ENCODE measurements at places on chromosomes 11 and 22.
A peak's percentile ranks its signal among the peaks of the same experiment; 100 is the strongest.

GRCh38 chr11:130515829-130516553, 67.5 kb downstream of the ADAMTS15 start:
- no peak for DNase-seq

- no peak for DNase-seq
Observed at GRCh38 chr11:86152006-86152862, 83.3 kb upstream of the PICALM start.

DNA sequence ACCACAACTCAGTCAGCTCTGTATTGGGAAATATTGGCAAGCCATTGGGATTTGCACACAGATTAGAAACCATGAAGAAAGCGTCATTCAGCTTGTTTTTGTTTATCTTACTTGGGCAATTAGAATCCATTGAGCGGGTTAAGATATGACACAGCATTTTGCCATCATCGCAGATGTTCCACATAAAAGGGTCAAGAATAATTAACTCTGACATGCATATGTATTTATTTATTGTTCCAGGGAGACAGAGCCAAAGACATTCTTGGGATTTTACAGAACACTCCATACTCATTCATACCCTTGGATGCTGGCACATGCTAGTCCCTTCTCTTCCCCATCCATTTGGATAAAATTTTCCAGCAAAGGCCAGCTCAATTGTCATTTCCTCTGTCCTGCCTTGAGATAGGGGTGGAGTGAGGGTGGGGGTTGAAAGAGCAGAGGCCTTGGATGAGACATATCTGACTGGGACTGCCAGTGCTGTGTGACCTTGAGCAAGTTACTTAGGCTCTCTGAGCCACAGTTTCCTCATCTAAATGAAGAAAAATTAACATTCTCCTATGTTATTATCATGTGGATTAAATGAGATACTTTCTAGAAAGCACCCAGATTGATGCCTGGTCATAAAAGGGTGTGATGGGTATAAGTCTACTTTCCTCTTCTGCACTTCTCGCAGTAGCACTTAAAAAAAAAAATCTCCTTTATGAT, 179.7 kb downstream of the RRAS2 start:
- DNase-seq: no peak

DNA sequence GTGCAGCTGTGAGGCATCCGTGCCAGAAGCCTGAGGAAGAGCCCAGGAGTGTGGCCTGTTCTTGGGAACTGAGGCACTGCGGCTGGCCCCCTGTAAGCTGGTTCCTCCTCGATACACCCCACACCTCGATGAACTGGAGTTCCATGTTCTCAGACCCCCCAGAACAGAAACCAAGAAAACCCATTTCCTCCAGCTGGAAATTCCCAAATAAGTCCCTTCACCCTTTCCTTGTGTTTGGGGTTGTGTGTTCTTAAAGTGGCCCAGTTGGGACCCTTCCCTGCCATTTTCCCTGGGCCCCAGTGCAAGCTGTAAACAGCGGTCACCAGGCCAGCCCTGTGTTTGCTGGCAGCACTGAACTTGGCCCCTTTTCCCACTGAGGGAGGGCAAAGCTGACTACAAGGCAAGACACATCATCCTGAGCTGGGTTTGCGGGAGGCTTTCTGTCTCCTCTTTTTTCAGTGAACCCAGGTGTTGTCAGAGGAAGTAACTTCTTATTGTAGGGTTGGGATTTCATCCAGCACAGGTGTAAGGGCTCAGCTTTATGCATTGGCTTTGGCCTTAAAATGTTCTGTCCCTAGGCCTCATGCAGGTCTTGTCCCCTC, 60.1 kb upstream of the MPEG1 start:
- no peak for DNase-seq

GRCh38 chr22:30559889-30560288, 13.3 kb upstream of the SEC14L6 start:
- DNase-seq: no peak

- no peak for DNase-seq
Observed at GRCh38 chr11:11043721-11044120, 185.9 kb upstream of the ZBED5 start.

GRCh38 chr11:126104420-126104819, 41.8 kb upstream of the CDON start:
- DNase-seq: no peak

DNA sequence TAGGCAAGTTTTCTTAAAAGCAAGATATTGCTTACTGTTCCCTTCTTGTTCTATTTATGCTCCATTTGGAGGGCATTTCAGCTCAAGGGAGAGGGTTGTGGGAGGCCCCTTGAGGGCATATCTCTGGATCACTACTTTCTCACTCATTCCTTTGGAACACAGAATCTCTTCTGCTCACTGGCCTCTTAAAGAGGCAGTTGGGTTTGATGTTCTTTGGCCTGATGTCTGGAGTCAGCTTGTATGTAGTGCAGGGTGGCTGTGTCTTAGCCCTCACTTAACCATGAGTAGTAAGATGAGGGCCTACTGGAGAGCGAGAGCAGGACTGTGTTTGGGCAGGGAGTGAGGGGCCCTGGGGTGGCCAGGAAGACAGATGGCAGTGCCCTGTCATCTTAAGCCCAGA, 3.6 kb downstream of the INCENP start:
- no peak for DNase-seq

DNA sequence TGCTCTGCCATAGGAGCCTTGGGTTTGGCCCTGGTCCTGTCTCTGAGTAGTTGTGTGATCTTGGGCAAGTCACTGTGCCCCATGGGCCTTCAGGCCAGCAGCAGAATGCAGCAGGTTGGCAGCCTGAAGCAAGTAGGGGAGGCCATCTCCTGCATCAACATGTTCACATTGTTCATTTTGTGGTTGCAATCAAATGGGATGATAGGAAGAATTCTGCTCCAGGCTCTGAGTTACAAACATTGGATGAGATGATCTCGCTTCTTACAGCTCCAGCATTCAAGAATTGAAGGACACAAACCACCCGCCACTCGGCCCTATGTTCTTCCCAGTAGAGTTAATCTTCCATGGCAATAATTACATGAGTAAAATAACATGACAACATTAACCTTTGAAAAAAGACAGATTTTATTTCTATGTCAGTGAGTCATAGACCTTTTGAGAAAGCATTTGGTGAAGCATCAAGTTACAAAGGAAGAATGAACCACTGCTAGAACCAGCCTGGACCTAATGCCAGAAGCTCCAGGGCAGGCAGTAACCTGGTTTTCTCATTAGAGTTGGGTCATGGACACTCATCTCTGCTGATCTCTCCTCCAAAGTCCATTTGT, 308.3 kb upstream of the NCAM1 start:
- DNase-seq: no peak

DNA sequence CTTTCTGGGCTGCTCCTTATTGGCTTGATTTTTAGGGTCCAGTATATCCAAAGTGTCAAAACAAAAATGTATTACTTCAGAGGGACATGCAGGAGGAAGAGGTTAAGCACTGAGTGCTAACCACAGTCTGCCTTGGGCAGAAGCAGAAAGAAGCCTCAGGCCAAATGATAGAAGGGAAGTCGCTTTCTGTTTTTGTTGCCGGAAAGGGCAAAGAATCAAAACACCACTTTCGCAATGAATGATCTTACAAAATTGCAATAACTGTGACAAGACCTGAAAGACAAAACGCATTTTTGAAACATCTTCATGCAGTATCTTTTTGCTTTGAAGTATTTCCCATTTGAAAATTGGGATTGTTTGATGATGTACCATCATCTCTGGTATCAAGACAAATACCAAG, 70.1 kb upstream of the PICALM start:
- peak; percentile 53 for DNase-seq

DNA sequence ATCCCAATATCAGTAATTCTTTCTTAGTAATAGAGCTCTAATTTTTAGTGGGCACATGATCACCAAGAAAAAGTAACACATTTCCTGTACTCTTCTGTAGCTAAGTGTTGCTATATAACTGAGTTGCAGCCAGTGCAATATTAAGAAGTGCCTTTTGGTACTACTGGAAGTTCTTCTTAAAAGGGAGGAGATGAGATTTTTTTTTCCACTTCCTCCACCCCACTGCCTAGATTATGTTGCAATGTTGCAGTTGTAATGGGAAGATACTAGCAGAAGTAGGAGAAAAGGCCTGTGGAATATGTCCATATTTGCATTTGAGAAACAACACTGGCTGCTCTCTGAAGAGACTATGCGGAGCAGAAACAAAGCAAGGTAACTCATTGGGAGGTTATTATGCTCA, 280.6 kb upstream of the ANO5 start:
- DNase-seq: no peak

DNA sequence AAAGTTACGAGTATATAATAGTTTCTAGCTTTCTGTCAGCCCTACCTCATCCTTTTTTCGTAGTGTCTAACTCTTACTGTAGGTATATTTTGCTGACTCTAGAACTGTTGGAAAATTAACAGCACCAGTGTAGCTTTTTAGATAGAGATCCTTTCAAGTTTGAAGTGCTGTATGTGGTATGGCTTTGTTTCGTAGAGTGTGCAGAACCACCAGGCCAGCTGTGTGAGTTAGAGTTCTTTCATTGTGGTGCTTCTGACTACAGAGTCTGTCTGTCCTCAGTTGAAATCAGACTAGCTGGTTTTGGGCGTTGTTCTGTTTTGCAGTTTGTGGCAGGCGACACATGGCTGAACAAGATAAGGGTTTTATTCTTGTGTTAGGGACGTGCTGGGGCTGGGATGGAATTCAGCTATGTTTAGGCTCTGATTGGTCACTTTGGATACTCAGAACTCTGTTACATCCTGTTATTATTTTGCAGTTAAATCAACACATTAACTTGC, 3.2 kb downstream of the ARHGEF12 start:
- no peak for DNase-seq

- no peak for DNase-seq
Observed at GRCh38 chr11:72781063-72781312, 12.9 kb downstream of the STARD10 start.

- no peak for DNase-seq
Observed at GRCh38 chr11:75301601-75302345, 49.7 kb downstream of the ARRB1 start.

- DNase-seq: no peak
Observed at GRCh38 chr11:93490996-93491618, 52.1 kb downstream of the SMCO4 start.

DNA sequence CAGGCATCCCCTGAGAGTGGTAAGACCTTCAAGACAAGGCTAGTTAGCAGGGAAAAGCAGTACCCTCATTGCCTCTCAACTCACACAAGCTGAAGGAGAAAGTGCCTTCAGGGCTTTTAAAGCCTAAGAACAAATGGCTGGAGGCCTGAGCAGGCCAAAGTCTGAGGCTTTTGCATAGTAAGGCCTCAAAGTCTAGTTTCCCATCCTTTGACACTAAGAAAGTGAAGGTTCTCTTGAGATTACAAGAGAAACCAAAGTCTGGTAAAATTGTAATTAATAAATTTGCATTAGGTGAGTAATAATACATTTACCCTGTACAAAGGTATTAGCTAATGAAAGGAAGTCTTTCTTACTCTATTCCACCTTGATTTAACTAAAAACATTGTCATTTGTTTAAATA, 47.0 kb upstream of the CCDC89 start:
- no peak for DNase-seq

GRCh38 chr11:132336781-132337535, 966.5 kb downstream of the NTM start:
- no peak for DNase-seq

GRCh38 chr11:63680834-63681320, 423 bp upstream of the RTN3 start:
- DNase-seq: peak; percentile 39

DNA sequence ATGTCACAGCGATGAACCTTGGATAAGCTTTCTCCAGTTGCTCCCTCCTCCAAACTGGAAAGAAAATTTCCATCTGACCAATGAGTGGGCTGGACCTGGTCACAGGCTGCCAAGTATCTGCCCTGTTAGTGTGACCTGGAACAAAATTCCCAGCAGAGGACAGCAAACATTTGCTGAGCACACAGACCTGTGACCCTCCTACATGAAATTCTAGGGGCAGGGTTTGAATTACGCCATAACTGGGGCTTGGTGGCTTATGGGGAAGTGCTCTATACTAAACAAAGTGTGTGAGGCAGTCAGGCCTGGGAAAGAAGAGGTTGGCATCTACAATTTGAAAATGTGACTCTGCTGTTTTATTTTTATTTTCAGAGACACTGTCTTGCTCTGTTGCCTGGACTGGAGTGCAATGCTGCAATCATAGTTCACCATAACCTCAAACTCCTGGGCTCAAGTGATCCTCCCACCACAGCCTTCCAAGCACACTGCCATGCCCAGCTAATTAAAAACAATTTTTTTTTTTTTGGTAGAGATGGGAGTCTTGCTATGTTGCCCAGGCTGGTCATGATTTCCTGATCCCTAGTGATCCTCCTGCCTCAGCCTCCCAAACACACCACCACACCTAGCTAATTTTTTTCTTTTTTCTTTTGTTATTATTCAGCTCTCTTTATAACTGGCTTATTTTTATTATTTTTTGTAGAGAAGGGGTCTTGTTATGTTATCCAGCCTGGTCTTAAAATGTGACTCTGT, 13.6 kb upstream of the XBP1 start:
- no peak for DNase-seq

DNA sequence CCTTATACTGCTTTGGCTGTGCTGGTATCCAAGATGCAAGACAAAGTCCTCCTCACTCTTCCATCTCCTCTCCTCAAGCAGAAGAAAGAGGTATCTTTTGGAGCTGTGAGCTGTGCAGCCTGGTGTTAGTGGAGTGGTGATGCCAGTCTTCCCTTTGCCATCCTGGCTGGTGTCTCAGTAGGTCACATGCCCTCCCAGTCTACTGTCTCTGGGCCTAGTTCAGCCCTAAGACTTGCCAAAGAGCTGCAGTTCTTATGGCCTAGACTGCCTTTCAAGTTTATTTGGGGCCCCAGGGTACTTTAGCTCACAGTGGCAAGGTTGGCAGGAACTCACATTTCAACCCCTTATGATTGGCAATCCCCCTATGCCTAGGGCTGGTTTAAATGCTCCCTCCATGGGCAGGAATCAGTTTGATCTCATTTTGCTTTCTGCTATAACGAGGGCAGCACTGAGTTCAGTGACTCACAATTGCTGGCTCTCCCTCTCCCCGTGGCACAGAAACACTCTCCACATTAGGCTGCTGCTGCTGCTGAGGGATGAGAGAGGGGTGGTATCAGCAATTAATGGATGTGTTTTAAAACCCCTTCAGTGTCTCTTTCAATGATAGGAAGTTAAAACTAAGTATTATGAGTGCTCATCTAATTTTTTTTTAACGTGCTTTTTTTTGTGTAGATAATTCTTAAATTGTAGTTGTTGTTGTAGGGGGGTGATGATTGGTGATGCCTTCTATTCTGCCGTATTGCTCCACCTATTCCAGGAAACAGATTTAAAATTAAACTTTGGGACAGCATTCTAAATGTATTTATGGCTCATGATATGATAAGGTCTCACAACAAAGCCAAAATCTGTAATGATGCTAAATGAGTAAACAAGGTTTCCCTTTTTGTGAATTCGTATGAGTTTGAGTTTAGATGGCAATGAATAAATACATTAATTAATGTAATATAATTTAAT, 1295.0 kb downstream of the JRKL start:
- no peak for DNase-seq

GRCh38 chr22:46053563-46054090, 76.7 kb upstream of the WNT7B start:
- DNase-seq: peak; percentile 61

- DNase-seq: no peak
Observed at GRCh38 chr11:65329478-65329877, 4.2 kb upstream of the DPF2 start.

DNA sequence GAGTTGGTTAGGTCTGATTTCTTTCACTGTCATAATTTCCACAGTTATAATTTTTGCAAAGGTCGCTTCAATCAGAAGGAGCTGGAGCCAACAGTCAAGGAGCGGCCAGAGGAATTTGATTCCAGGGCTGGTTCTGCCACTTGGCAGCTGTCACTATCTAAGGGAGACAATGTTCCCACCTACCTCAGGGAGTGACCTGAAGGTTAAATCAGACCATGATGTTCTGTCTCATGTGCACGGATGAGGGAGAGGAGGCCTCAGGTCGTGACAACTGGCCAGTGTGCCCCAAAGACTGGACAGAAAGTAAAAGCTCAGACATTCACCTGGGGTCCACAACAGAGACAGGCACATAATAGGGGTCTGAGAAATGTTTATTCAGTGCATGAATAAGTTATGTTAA, 7.6 kb downstream of the MRGPRD start:
- DNase-seq: no peak

Measured in GM13976 (cell line).